Stimulated activated naive CD8-positive, alpha-beta T cell treated with anti-CD3 and anti-CD28 coated beads, Interleukin-15, amount 100 ng/mL, for 72 hours (primary cell): ENCODE measurements at places on chromosomes 2 and 18.

DNA sequence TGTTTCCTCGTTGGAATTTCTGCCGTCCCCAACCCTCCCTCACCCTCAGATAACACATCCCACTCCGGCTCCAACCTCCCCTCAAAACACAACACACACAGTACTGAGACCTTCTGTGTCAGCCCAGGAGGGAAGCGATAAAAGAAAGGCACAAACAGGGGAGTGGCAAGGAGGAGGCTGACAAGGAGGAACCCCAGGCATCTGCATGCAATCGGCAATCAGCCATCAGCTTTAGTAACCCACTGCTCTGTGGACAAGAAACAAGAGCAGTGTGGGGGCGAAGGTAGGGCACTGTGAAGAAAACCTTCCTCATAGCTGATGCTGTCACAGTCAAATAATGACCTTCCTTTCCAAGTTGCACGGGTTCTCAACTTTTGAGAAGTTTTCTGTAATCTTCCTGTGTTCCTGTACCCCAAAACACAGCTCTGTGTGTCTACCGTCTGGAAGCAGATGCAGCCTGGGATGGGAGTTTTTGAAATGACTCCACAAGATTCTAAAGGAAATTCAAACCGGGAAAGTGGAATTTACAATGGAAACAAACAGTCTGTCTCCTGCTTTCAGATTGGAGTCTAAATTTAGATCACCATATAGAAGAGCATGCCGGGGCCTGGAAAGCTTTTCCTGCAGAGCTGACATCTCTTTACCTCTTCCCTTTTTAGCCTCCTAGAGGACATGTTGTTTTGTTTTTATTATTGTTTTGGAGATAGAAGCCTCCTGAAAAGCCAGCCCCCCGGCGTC, 16.4 kb upstream of the LPIN2 start:
- DNase-seq = no peak

DNA sequence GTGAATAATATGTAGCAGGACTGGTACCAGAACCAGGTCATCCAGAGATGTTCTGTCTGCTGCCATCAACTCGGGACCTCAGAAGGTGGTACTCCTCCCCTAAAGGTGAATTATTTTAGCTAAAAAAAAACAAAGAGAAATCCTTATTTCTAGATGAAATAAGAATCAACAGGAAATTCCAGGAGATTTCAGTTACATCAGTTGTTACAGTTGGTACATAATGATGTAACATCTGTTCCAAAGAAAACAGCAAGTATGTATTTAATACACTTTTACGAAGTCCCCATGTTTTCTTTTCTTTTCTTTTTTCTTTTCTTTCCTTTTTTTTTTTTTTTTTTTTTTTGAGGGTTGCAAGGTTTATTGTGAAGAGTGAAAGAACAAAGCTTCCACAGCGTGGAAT, 33.6 kb upstream of the CD28 start:
- DNase-seq = no peak

- DNase-seq = no peak
These were observed 9.4 kb upstream of the COLEC11 start for GRCh38 chr2:3585261-3586109.

- DNase-seq = no peak
These were observed 125.3 kb downstream of the ZFP36L2 start for GRCh38 chr2:43100883-43101662.

GRCh38 chr2:96916646-96917543, 47.0 kb upstream of the SEMA4C start:
- no peak for DNase-seq

GRCh38 chr2:216583147-216583546, 50.1 kb upstream of the IGFBP2 start:
- DNase-seq = no peak

DNA sequence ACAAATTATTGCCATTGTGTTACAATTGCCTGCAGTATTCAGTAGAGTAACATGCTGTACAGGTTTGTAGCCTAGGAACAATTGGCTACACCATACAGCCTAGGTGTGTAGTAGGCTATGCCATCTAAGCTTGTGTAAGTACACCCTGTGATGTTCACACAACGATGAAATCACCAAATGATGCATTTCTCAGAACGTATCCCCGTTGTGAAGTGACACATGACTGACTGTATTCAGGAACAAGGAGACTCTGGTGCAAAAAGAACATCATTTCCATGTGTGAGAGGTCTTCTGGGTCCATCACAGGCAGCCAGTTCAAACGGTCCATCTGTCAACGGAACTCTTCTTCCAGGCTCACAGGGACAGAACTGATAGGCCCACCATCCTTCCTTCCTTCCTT, 263.7 kb downstream of the ANAPC1 start:
- DNase-seq = no peak

- no peak for DNase-seq
These were observed 106.9 kb upstream of the SP3 start for GRCh38 chr2:174072069-174072468.

DNA sequence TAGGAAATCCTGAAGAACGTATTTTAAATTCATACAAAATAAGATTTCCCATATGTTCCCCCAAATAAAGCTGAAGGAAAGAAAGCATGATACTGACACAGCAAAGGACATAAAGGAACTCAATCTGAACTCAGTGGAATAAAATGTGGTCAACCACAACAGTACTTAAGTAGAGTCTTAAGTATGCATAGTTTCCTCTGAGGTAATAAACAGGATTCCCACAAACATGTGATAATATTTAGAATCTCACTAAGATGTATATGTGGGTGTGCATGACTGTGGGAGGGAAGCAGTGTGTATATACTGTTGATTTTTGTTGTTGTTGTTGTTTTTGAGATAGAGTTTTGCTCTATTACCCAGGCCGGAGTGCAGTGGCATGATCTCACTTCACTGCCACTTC, 69.3 kb downstream of the NOL10 start:
- DNase-seq = no peak

DNA sequence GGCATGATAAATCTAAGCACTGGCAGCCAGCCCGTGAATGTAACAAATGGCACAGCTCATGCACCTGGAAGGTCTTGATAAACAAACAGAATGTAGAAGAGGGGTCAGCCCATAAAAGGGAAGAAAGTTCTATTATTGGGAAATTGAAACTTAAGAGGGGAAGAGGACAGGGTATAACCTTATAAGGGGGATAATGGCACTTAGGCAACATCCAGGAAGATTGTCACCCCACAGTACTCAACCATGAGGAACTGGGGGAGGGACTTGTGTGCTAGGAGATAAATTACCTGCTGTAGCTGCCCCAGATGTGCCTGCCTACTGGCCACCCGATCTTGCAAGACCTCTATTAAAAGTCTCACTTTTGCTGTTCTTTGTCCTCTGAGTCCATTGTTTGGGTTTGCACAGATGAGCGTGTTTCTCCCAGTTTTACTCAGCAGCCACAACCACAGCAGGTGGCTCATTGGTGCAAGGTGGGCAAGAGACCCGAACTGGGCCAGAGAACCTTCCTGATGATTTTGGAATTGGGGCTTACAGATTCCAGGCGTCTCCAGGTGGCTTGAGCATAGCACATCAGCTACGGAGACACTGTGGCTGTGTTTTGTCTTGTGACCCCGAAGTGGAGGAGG, 79.0 kb upstream of the TAF1B start:
- no peak for DNase-seq

DNA sequence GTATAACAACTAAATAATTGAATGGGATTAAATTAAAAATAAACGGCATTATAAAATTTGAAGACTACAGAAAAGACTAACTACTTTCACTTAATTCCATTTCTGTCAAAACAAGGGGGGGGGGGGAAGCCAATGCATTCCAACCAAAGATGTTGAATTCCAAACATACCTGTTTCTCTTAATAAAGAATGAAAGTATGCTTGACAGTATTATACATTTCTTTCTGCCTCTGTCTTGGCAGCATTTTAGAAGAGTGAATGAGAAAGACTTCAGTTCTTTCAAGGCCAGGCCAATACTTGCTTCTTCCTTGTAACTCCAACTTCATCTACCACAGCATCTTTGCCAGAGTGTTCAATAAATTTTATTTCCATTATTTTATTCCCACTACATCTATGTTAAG, 65.9 kb downstream of the PDE11A start:
- no peak for DNase-seq

- DNase-seq = no peak
These were observed 19.4 kb downstream of the COA5 start for GRCh38 chr2:98588880-98589431.

DNA sequence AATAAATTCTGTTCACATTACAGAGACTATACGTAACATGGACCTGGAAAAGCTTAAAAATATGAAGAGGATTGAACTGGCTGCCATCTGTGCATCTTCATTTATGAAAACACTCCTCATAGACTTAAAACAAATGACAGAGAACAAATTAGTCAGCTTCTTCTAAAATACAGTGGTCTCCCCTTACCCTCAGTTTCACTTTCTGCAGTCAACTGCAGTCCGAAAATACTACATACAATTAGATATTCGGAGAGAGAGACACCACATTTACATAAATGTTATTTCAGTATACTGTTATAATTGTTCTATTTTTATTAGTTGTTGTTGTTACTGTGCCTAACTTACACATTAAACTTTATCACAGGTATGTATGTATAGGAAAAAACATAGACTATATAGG, 6.5 kb downstream of the RNF103 start:
- DNase-seq = no peak

DNA sequence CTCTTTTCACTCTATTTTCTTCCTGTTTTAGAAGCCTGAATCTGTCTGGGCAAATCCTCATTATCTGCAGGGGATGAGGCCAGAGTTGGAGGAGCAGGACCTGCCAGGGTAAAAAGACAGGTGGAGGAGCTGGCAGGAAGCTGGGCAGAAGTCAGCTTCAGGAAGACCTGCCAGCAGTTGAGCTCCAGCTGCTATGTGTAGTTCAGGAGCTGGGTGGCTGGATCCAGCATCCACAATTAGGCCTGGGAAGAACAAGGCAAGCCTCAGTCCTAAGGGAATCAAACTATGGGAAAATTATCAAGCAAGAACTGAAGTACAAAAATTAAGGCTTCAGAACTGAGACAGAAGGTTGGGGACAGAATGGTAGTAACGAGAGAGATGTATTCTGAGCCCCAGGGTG, 174.0 kb downstream of the MREG start:
- no peak for DNase-seq

- DNase-seq = no peak
These were observed 2.7 kb upstream of the TNS1 start for GRCh38 chr2:218005486-218005885.

GRCh38 chr2:156672556-156673332, 236.6 kb downstream of the GPD2 start:
- DNase-seq = no peak

DNA sequence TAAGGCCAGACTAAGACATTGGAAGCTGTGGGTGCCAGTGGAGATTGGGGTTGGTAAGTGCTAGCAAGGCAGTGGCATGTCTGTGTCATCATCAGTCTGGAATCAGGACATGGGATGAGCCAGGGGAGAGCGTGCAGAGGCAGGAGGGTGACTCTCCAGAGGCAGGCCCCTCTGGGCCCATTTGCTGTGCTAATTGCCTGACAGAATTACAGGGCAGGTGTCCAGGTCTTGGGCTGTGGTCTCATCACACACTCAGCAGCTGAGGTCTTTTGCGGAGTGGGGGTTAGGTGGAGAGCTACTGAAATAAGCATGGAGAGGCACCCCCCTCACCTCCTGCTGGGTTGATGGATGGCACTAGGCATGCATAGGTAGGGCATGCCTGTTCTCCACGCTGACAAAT, 57.4 kb downstream of the CELF4 start:
- no peak for DNase-seq

DNA sequence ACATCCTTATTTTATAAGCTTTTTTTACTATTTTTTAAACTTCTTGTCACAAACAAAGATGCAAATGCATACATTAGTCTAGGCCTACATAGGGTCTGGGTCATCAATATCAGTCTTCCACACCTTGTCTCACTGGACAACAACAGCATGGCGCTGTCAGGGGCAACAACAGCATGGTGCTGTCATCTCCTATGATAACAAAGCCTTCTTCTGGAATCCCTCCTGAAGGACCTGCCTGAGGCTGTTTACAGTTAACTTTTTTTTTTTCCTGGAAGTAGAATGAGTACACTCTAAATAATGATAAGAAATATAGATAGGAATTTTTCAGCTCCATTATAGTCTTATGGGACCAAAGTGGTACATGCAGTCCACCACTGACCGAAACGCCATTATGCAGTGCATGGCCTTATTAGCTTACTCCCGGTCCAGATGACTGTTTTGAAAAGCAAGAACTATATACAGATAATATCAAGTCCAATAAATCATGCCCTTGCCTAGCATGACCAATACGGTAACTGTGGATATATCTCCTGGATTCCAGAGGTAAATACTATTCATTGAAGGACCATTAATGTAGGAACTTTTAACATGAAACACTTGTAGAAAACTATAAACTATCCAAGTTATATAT, 38.4 kb downstream of the TCF4 start:
- no peak for DNase-seq

DNA sequence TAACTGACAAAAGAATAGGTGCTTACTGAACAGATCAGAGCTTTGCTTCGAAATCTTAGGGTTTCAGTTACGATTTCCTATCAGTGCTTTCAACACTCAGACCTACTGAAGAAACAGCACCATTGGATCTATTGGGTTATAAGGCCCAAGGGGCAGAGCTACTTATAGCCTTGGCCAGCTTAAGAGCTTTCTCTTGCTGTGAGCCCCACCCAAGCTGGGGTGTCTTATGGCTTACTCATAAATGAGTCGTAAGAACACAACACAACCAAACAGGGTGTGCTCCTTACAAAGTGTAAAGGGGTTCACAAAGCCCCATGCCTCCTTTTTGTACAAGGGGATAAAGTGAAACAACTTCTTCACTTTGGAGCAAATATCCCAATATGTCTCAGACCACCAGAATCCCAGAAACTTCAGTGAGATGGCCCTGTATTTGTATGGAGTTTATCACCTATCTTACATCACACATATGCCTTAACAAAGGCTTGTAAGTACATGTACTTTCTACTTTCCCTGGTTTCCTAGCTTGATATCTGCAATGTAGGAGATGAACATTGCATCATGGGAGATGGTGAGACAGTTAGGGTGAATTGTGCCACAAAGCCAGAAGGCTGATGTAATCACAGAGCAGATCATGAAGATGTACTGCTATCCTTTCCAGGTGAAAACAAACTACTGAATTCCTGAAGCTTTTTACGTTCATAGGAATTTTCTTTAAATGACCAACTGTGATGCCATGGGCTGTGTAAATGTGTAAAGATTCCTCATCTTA, 115.5 kb upstream of the GLI2 start:
- DNase-seq = no peak
